ENCODE measurements at places on chromosomes 2 and 18.
A peak's percentile ranks its signal among the peaks of the same experiment; 100 is the strongest.

GRCh38 chr2:235666213-235666781 lies 172.5 kb downstream of the AGAP1 start:
- DNase-seq: peak; percentile 50

DNA sequence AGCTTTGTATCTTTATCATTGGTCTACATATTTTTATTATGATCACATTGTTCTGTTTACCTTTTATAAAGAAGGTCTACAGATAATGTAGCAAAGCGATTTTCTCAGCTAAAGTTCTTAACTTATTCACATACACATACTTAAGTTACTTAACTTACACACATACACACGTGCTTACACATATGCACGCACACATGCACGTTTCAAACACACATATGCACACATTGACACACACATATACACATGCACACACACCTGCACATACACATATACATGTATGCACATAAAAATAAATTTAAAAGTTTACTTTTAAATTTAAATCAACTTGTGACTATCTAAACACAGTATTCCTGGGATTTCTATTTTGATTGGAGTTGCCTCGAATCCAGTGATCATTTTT lies 1204.5 kb upstream of the SLC39A10 start:
- DNase-seq: no peak

DNA sequence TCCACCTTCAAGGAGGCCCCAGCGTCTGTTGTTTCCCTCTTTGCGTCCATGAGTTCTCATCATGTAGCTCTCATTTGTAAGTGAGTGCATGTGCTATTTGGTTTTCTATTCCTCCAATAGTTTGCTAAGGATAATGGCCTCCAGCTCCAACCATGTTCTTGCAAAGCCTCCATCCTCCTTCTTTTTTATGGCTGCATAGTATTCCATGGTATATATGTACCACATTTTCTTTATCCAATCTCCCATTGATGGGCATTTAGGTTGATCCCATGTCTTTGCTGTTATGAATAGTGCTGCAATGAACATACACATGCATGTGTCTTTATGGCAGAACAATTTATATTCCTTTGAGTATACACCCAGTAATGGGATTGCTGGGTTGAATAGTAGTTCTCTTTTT lies 73.0 kb upstream of the NFU1 start:
- no peak for DNase-seq

GRCh38 chr2:159096901-159097300 lies 128.5 kb downstream of the TANC1 start:
- DNase-seq: no peak

DNA sequence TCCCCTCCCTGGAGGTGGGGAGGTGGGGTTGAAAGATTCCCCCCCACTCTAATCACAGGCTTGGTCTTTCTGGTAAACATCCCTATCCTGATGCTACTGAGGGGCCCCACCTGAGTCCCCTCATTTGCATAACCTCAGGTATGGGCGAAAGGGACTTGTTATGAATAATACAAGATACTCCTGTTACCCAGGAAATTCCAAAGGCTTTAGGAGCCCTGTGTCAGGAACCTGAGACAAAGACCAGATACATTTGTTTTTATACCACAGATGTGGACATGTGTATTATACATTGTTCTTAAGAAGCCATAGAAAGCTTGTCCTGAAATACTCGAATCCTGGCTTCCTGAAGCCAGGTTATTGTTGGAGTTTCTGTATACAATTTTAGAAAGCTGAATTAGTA lies 62.8 kb downstream of the MYO1B start:
- DNase-seq: no peak

- no peak for DNase-seq
These were observed 11.9 kb upstream of the NT5DC4 start for GRCh38 chr2:112708968-112709367.

- no peak for DNase-seq
These were observed 31.8 kb upstream of the OTOS start for GRCh38 chr2:240172071-240172895.

GRCh38 chr2:85800586-85800985 lies 46.8 kb downstream of the ATOH8 start:
- no peak for DNase-seq

DNA sequence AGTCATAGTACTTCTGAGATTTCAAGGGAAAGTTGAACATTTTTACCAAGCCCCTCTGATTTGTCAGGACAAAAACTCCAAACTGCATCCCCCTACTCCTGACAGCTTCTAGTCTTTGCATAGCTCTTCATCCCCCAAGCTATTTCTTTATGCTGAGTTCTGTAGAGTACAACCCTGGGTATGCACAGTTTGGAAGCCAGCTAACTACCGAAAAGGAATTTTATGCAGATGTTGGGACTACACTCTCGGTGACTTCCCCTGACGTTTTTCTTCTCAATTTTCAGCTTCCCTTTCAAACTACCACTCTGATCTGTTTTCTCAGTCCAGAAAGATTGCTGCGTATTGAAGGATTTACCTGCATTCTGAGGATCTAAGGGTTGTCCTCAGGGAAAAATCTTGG lies 1060.2 kb upstream of the ACVR2A start:
- DNase-seq: no peak

GRCh38 chr18:2908166-2908945 lies 61.5 kb downstream of the EMILIN2 start:
- DNase-seq: no peak

DNA sequence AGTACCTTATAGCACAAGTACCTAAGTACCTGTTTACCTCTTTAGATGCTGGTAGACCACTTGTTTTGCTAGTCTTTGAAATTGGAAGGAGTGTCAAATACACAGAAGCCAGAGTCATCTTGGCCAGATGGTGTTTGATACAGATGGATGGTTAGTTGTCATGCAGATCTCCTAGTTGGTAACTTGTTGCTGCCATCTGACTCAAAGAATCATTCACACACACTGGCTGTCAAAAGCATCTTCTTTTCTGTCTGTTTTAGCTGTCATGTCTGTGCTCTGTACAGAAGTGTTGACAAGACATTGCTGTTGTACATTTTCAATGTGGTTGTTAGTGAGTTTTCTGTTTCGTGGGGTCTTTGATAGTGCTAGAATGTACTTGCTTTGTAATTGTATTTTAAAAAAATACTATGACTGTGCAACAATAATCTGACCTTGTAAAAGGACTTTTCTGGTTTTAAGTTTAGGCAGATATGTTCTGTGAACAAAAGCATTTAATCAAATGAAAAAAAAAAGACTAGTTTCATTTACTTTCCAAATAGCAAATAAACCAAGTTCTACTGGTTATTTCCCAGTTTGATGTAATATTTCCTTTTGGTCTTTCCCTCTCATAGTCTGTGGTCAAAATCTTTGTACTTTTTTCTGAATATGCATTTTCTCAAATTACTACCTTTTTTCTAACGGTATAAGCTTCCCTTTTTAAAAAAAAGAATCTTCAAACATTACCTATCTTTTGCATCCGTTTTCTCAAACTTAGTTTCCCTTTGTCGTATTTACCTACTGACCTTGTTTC lies 39.9 kb downstream of the TANK start:
- no peak for DNase-seq

DNA sequence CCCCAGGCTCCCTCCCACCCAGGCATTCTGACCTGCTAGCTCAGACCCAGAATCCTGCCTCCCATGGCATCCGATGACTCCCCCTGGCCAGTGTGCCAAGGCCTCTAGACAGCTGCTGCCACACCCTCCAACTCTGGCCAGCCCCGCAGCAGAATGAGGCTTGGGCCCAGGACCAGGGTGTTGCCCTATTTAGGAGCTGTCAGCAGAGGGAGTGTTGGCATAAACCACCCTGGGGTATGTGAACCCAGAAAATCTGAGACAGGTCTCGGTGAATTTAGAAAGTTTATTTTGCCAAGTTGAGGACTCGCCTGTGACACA lies 134.3 kb downstream of the KLHL29 start:
- DNase-seq: no peak

DNA sequence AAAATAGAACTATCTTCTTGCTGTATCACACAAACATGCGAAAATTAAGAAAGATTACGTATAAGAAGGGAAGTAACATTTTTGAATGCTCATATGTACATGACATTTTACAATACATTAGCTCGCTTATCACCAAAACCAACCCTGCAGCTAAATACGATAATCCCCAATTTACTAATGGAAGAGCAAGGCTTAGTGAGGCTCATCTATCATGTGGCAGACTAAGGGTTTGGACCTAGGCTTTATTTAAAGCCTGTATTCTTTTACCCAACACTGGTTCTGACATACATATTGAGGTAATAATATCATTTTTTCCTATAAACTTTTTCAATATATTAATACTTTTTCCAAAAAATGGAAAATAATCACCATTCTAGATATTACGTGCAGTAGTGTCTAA lies 116.8 kb upstream of the TTC39C start:
- DNase-seq: no peak

GRCh38 chr2:220682616-220683015 lies 889.5 kb downstream of the EPHA4 start:
- no peak for DNase-seq

Data from glomerular endothelial cell (primary cell).